ENCODE measurements at places on chromosomes 6 and 20.

GRCh38 chr6:16126056-16126455 is 2.8 kb upstream of the MYLIP start:
- DNase-seq = no peak

DNA sequence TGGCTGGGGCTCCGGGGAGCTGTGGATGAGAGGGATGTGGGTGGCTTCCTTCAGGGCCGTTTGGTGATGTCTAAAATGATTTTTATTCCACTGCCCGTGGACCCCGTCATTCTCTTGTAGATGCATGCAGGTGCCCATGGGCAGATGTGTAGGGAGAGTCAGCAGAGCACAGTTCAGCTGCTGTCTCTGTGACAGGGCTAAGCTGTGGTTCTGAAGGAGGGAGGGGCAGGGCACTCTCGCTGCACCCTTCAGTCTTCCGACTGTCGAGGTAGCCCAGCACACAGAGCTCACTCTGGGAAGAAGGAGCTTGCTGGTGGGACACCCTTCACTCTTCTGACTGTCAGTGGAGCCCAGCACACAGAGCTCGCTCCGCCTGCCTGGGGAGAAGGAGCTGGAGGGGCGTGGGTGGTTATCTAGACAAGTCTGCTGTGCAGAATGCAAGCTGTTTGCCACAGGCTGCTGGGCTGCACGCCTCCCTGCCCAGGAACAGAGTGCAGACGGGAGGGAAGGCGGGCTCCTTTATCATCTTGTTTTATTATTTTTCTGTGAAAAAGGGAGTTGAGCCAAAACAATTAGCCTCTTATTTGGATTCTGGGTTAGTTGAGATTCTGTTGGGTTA is 28.4 kb upstream of the ADRM1 start:
- no peak for DNase-seq

DNA sequence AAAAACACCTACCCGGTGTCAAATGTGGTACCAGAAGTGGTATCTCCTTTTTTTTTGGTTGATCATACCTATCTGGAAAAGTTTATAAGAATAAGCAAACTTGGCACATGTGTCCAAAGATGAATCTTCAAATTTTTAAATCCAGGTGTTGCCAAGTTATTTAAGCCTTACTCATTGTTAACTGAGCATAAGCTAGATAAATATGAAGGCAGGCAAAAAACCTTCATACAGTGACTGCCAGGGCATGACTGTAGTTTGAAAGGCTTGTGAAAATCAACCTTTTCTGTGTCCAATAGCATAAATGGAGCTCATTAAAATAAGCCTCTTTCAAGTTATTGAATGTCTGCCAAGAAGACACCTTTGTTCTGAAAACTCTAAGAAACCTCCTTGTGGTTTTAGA is 699.2 kb downstream of the DOK5 start:
- DNase-seq = no peak

DNA sequence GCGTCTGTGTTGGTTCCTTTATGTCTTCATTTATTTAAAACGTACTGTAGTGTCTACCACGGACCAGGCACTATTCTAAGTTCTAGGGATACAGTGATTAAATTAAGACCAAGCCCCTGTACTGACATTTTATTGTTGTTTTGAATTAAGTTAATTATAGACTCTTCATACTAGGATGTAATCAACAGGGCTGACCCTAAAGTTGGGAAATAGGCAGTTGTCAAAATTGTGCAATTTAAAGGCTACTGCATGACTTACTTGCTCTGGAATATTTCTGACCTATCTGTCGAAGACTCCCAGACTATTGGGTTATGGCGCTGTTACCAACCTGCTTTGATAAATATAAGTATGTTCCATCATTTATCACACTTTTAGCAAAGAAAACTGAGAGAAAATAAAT is 6.7 kb downstream of the MYO6 start:
- no peak for DNase-seq

DNA sequence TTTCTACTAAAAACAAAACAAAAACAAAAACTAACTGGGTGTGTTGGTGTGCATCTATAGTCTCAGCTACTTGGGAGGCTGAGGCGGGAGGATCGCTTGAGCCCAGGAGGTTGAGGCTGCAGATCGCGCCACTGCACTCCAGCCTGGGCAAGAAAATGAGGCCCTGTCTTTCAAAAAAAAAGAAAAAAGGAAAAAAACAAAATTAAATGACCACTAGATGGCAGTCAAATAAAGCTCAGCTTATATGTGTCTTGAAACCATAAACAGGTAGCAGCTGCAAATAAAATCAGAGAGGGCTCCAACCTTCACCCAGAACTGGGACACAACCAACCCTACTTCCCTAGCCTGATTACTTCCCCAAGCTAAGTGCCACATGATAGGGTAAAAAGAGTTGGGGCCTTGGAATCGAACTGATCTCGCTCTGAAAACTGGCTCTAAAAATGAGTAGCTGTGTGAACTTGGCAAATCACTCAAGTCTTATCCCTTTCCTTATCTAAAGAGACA is 67.1 kb upstream of the ADGRF4 start:
- DNase-seq = no peak

GRCh38 chr6:170316071-170316470 is 9.5 kb downstream of the FAM120B start:
- DNase-seq = no peak

DNA sequence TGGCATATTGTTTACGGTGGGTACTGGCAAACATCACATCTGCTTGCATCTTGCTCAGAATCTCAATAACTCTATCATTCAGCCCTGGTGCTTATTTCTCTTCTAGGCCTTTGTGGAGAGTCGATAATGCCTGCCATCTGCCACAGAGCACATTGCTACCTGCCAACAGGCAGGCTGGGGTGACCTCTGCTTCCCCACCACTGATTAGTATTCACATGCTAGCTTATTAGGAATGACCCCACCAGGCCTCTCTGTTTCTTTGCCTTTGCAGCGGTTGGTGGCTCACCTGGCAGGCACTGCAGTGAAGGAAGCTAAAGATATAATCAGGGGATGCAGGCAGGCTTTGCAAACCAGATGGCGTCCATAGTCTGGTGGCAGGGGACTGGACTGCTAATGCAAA is 154.5 kb downstream of the MMS22L start:
- DNase-seq = no peak

DNA sequence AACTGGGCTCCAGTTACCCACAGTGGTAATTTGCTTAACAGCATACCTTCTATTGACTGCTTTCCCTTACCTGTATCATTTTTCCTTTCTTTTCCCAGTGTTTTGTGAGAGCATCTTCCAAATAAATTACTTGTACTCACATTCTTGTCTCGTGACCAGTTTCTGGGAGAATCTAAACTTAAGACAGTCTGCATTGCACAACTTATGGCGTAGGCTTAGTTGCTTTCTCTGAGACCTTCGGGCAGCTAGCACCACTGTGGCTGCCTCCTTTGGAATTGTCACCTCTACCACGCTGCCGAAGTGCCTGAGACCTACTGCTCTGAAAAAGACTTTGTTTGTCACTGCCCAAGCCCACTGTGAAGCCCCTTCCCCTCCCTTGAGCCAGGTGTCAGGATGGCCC is 188.1 kb upstream of the BMP2 start:
- no peak for DNase-seq

DNA sequence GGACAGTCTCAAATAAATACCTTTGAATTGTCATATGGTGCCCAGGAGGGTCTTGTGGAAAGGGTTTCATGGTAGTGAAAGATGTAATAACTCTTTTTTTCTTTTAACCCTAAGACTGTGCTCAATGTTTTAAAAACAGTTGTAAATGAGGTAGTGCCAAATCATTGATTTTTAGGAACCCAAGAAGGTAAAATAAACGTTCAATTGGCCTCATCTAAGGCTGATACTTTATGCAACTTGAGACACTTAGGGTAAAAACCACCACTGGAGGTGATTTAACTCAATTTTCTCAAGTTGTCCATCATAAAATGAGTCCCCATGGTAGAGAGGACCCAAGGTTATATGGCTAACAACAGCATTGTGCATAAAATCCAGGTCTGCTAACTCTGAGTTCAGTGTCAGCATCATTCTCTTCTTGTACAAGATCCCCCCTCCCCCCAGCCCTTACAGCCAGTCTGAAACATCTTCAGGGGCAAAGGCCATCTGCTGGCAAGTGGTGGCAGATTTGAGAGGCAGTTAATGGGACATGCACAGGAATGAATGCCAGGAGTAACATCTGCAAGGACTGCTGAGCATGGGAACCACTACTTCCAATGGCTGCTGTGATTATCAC is 244.4 kb downstream of the GMPR start:
- DNase-seq = no peak

GRCh38 chr6:617456-618100 is 39.3 kb downstream of the HUS1B start:
- no peak for DNase-seq

- no peak for DNase-seq
Measured at GRCh38 chr20:21133404-21133803, 7.5 kb downstream of the KIZ start.

DNA sequence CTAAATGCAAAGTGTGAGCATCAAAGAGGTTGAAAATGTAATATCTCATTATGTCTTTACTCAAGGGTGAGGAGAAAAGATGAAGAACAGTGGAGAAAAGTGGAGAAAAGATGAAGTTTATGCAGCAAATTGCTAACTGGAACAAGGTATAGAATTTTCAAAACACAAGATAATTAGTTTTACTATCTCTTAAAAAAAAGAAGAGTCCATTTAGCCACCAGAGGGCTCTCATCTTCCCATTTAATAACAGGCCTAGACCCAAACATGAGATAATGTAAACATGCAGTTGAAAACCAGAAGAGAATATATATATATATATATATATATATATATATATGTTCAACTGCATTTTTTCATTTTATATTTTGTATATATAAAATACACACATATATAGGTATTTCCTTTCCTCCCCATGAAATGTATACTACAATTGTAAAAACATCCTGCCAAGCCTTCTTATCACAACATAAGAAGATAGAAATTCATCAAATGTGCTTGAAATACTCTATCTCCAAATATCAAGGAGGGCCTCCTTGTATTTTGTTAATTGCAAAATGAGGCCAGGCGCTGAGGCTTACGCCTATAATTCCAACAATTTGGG is 78.4 kb downstream of the ADTRP start:
- DNase-seq = no peak

DNA sequence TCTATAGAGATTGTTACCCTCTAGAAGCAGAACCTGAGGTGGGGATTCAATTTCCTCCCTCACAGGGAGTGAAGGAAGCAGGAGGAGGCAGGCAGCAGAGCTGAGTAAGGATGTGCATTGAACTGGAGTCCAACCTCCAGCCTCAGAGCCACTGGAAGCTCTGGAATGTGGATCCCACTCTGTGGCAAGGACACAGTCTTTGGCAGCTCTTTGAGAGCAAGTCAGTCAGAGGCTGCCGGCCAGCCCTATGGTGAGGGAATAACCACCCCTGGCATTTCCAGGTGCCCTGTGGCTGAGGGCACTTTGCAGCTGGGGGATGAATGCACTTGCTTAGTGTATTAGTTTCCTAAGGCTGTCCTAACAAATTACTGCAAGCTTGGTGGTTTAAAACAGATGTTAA is 37.2 kb downstream of the EBF4 start:
- DNase-seq = no peak

DNA sequence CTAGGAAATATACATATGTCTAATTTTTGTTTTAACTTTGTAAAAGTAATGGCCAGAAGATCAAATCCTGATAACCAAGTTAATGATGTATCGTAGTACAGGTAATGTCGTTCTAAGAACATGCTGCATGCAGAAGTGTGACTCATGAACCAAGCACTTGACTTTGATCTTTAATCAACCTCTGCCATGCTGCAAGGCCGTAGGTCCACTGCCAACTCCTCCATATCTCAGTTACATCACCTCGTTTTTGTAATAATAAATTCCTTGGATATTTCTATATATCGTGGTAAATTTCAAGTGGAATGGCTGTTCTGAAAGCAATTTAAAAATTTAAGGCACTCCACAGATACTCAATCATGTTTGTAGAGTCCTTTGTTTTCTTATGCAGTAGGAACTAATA is 771.7 kb downstream of the EPHA7 start:
- DNase-seq = no peak

GRCh38 chr6:108157234-108157980 is 8.4 kb upstream of the NR2E1 start:
- no peak for DNase-seq

- DNase-seq = no peak
Measured at GRCh38 chr6:95804847-95805541, 210.8 kb upstream of the FUT9 start.

DNA sequence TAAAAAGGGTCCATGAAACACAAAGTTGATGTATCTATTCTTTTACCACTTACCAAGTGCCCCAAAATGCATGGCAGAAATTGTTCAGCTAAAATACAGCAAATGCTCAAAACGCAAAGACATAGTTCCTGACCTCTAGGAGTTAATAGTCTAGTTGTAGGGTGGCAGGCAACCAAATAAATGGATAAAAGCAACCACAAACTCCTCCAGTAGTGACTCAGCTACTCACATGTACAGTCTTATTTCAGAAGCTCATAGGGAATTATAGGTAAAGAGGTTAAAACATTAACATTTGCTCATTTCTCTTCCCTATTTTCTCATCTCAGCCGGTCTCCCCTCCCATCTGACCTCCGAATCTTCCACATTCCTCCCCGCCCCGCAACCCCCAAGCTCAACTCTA is 143.9 kb upstream of the INSM1 start:
- no peak for DNase-seq

DNA sequence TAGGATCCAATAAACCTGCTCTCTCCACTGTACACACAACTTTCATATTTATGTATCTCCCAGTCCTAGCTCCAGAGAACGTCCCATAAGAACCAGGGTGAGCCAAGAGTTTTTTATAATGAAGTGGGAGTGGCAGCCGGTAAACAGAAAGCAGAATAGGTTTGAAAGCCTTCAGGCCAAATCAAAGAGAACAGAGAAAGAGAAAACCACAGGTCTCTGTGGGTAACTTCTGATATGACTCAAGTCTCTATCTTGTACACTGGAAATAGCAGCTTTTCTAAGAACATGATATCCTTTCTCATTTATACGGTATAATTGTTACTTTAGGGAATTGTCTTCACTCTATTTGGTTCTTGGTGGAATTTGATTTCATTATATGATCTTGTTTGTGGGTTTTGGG is 273.6 kb downstream of the PACRG start:
- DNase-seq = no peak

DNA sequence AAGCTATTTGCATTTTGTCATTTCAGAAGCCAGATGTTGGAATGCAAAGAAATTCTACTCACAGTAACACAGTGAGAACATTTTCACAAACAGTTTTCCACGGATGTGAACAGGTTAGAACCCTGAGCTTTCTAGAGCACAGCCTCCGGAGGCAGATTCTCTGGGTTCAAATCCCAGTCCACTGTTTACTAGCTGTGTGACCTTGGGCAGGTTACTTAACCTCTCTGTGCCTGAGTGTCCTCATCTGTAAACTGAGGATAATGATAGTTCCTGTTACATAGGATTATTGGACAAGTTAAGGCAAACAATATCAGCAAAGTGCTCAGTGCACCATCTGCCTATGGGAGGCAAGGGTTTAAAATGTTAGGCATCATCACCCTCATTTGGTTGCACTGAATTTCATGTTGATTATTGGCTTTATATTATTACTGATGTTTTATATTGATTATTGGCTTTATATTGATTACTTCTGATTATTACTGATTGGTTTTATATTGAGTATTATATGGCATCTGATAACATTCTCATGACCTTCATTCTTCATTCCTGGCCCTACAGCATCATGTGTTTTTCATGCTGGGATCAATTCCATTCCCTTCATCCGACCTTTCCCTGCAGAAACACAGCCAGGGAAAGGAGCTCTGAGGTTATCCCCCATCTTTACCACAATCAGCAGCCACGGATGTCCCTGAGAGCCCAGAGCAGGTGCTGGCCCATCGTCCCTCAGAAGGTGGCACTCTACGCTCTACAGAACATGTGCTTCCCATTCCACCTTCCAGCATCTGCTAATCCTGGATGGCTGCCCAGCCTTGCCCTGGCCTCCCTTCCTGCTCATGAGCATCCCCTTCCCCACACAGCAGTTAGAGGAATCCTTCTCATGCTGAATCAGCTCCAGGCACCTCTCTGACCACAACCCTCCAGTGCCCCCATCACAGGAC is 283.1 kb downstream of the PREX1 start:
- no peak for DNase-seq
